ENCODE measurements at places on chromosomes 16 and 17.

DNA sequence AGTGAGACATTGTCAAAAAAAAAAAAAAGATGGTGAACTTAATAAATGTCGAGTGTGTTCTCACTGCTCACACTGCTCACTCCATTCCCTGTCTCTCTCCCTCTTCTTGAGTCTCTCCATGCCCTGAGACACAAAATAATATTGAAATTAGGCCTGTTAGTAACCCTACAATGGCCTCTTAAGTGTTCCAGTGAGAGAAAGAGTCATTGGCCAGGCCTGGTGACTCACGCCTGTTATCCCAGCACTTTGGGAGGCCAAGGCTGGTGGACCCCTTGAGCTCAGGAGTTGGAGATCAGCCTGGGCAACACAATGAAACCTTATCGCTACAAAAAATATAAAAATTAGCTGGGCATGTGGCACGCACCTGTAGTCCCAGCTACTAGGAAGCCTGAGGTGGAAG, 16.2 kb upstream of the CSF3 start:
- DNase-seq: no peak

DNA sequence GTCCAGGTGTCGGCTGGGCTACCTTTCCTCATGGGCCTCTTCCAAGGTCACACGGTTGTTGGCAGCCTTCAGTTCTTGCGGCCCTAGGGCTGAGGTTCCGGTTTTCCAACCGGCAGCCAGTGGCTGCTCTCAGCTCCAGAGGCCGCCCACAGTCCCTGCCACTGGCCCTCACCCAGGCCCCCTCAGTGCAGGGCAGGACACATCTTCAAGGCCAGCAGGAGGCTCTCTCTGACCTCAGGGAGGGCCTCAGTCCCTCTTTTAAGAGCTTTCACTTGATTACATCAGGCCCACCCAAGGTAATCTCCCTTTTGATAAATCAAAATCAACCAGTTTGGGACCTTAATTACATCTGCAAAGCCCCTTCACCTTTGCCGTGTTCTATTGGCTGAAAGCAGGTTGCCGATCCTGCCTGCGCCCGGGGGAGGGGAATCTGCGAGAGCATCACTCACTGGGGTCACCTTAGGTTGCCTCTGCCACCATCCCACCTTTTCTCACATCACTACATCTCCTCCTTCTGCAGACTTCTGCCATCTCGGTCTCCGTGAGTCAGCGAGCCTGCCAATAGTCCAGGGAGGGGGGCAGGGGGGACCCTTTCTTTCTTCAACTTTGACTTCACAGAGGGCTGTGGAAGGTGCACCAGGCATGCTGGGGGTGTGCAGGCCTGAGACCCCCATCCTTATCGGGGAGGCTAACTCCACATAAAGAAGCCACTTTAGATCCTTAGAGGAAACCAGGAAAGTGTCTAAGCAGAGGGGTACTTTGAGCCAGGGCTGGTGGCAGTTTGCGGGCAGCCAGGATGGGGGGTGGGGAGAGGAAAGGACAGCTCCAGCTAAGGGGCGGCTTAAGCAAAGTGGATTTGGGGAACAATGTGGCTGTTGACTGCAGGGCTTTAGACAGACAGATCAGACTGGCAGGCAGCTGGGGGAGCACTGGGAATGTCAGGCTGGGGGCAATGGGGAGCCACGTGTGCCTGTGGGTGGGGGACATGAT, 28.8 kb upstream of the NXPH3 start:
- no peak for DNase-seq

DNA sequence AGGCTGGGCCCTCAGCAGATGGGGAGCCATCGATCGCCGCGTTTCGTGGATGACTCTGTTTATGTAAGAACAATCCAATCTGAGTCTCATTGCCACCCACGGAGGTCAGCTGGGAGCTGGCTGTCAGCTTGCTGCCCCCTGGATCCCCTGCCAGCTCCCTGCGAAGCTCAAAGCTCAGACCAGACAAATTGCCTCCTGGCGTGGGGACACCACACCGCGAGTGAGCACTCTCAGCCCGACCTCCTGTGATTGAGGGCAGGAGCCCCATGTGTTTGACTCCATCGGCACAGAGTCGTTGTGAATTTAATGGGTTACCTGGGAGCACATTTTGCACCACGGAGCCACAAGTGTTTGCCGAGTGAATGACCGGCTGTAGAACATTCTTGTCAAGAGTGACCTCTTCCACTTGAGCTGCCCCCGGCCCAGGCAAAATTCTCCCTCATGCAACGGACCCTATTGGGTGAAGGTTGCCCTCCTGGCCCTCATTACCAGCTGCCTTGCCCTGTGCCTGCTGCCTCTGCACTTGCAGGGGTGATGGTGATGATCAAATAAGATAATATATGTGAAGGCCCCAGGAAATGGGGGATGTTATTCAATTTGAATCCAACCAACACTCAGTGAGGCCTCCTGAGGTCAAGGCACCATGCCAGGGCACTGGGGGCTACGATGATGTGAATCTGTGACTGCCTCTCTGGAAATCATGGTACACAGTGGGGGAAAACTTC, 7.6 kb upstream of the GFAP start:
- no peak for DNase-seq

DNA sequence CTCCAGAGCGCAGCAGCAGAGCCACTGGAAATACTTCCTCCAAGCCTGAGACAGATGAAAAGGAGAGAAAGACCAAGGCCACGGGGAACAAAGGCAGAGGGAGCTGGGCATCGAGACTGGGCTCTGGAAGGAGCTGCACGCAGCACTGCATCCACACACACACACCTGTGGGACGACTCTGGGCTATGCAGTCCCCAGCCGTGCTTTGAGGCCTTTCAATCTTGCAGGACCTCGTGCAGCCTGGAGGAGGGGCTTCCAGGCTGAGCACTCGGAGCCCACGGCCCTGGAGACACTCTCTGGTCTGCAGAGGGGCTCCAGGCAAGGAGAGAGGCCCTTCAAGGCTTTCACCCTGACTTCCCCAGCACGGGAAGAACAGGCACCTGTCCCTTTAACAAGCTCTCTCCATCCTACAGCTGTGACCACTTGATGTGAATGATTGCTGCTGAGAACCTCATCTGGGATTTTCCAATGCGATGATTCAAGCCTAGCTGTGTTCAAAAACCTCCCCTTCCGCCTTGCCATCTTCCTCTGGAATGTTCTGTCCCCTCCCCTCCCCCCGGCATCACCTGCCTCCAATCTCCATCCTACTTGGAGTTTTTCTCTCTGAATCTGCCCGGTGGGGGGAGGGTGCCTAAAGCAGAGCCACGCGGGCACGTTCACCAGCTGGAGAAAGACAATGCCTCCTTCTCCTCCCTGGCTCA, 37.5 kb downstream of the RBFOX3 start:
- DNase-seq: no peak

DNA sequence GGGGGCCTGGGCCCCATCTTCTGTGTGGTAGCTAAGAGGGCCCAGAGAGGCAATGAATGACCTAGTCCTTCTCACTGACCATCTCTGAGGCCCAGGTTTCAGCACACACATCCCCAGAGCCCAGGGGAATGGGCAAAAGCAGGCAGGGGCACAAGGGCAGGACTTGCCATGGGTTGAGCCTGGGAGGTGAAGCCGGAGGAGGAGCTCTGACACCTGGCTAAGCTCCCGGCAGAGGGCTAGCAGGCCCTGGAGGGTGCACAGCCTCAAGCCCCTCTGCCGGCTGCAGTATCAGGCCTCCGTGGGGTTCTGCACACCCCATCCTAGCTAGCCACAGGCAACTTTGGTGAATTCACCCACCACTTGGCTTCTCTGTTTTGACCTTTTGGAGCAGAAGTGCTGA, 5.3 kb downstream of the SRCIN1 start:
- no peak for DNase-seq

DNA sequence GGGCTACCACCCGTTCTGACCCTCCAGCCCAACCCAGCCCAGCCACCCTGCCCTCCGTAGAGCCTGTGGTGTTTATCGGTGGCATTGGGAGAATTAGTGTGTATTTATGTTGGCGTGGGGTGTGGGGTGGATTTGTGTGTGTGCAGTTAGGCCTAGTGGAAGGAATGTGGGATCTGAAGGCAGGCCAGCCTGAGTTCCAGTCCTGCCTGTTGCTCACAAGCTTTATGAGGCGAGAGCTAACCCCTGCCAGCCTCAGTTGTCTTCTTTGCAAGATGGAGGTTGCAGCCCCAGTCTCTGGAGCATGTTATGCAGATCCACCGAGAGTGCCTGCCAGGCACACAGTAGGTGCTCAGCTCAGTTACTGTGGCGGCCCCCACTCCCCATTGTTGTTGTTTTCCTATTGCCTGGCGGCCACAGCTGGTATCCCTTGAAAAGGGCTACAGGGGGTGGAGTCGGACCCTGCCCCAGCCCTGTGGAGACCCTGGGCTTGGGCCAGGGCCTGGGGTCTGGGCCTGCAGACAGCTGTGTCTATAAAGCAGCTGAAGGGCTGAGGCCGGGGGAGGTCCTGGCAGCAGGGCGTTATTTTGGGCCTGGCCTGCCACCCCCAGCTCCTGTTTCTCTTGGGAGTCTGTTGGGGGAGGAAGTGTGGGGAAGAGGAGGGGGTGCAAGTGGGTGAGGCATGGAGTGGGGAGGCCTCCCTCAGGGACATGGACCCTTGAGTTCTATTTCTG, 5.1 kb downstream of the ERBB2 start:
- no peak for DNase-seq

DNA sequence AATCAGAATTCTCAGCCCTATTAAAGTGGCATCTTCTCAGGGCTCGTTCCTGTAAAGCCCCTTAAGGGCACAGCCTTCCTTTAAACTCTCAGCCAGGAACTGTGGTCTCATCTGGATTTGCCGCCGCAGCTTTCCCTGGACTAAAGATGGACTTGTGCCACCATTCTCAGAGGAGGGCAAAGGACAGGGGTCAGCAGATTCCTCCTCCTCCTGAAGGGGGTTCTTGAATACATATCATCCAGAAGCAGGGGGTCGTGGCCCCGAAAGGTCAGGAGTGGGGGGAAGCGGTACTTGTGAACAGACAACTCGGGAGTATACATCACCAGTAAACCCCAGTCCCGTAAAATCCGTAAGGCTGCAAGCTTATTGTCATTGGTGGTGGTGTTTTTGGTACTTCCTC, 174.8 kb downstream of the RPTOR start:
- no peak for DNase-seq

GRCh38 chr16:57226701-57227621, 18.1 kb upstream of the ARL2BP start:
- DNase-seq: no peak

DNA sequence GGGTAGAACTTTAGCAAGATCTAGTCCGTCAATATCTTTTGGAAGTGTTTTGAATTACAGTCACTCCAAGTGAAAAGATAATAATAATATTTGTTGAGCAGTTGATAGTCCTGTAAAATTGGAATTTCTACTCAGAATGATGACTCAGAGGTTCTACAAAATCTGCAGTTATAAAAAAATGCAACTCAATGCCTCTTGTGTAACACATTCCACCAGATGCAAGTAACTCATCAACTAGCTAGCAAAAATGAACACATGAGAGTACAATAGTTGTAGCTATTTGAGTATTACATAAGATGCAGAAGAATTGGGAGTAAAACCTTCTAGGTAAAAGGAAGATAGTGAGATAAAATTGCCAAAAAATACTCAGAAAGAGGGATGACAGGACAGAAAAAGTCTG, 177.2 kb downstream of the CDH8 start:
- DNase-seq: no peak

GRCh38 chr16:24729951-24730815, 732 bp downstream of the TNRC6A start:
- peak; percentile 4 for DNase-seq

DNA sequence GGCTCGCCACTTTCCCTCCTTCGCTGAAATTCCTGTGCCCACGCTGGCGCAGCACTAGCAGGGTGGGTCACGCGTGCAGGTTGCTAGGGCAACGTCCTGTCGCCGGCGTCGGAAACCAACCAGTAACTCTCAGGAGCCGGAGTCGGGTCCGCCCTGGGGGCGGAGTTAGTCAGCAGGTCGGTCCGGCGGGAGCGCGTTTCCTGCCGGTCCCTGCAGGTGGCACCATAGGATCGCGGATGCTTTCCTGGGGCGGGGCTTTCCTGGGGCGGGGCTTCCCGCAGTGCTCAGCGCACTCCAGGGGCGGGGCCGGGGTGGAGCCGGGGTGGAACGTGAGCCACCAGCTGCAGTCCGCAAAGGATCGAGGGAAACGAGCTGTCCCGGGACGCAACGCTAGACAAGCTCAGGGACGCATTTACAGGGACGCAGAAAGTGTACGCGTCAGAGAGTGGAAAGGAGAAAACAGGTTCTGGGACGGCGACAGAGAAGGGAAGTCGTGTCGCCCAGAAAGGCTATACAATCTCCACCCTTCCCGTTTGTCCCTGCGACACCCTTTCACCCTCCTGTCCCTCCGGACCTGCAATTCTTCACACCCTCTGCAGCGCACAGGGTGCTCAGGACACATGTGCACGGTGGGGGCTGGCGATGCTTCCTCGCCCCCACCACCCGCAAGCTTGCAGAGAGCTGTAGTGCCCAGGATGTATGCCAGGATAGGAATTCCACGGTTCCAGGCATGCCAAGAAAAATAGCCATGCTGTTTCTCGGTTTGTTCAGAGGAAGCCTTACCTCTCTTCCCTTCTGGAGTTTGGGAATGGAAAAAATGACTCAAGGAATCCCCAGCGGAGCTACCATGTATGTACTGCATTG, 12.3 kb downstream of the COPZ2 start:
- peak; percentile 98 for DNase-seq

GRCh38 chr17:7046127-7046724, 2.3 kb upstream of the SLC16A11 start:
- DNase-seq: no peak

DNA sequence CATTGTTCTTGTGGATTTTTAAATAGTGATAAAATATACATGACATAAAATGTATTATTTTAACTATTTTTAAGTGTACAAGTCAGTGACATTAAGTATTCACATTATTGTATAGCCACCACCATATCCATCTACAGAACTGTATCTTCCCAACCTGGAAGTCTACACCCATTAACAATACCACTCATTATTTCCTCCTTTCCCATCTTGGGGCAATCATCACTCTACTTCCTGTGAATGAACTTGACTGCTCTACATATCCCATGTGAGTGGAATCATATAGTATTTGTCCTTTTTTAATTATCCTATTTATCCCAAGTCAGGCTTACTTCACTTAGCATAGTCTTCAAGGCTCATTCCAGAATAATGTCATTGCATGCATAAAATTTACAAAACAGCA, 40.7 kb upstream of the MMP2 start:
- no peak for DNase-seq

DNA sequence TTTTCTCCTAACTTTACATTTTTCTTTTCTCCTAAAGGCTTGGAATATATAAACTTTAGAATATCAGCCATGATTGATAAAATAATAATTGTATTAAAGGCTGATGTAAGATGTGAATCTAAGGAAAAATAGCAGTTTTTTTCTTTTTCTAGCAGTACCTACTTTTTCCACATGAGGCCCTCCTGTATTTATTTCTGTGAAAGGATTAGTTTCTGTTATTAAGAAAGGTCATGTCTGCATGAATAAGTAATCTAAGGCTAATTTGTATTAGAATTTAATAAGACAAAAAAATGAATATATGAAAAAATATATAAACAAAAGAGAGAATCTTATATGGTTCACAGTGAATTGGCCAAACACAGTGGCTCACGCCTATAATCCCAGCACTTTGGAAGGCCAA, 85.3 kb downstream of the STXBP4 start:
- no peak for DNase-seq

- no peak for DNase-seq
Observed at GRCh38 chr17:16962804-16963203, 9.1 kb downstream of the TNFRSF13B start.

GRCh38 chr17:50265212-50265611, 9.1 kb upstream of the TMEM92 start:
- no peak for DNase-seq

All from activated T-helper 1 cell treated with anti-CD3 and anti-CD28 coated beads, Interleukin-2, amount 50 U/mL, for 16 hours (primary cell).